ENCODE measurements at places on chromosomes 7 and 10. TPM values are rescaled to one million over a fixed set of nuclear protein-coding genes. Genes with fewer than 3 reads are reported as not detected.

The ZNF804B gene
- not detected for total RNA-seq

The CYP26C1 gene
- total RNA-seq: not detected

The FEZF1 gene
- total RNA-seq: not detected

The ITGB8 gene
- 1.6 TPM for total RNA-seq

The VKORC1L1 gene
- total RNA-seq: 11.8 TPM

The RNF32 gene
- total RNA-seq: 0.54 TPM

The NOS3 gene
- 14.1 TPM for total RNA-seq

The TMEM270 gene
- not detected for total RNA-seq

The HYAL4 gene
- not detected for total RNA-seq

The NODAL gene
- not detected for total RNA-seq

The TUBB8 gene
- total RNA-seq: not detected

The HMX2 gene
- not detected for total RNA-seq

The WNT2 gene
- total RNA-seq: 14.5 TPM

The SLIT1 gene
- not detected for total RNA-seq

The ADAMTS14 gene
- total RNA-seq: under 0.01 TPM

The CEP55 gene
- total RNA-seq: 8.4 TPM

The KCNIP2 gene
- 0.65 TPM for total RNA-seq

The LIPM gene
- not detected for total RNA-seq

The DRGX gene
- not detected for total RNA-seq

The THSD7A gene
- total RNA-seq: under 0.01 TPM

The AP4M1 gene
- 19.2 TPM for total RNA-seq

The BTRC gene
- total RNA-seq: 12.1 TPM

The EPHB4 gene
- total RNA-seq: 189 TPM

The HTR7 gene
- total RNA-seq: 0.39 TPM

The EBLN1 gene
- total RNA-seq: not detected

The CALD1 gene
- 316 TPM for total RNA-seq

The OGDHL gene
- 0.39 TPM for total RNA-seq

The FAM25C gene
- 20.6 TPM for total RNA-seq

The CACNA2D1 gene
- under 0.01 TPM for total RNA-seq

The OR2A5 gene
- not detected for total RNA-seq

The ERVW-1 gene
- not detected for total RNA-seq

The TMEM72 gene
- total RNA-seq: not detected

The IPMK gene
- 6.7 TPM for total RNA-seq

The PON1 gene
- not detected for total RNA-seq

The BICC1 gene
- total RNA-seq: not detected

The VSTM4 gene
- total RNA-seq: not detected

The CASP2 gene
- total RNA-seq: 14.9 TPM

The ZNF479 gene
- not detected for total RNA-seq

The GHRHR gene
- not detected for total RNA-seq

The CYP2C19 gene
- under 0.01 TPM for total RNA-seq

The CHAT gene
- 2.0 TPM for total RNA-seq

The CPA4 gene
- total RNA-seq: 1.3 TPM

The NUTM2E gene
- total RNA-seq: 0.11 TPM

The AGBL3 gene
- total RNA-seq: 0.11 TPM

The TIMM23 gene
- 34.5 TPM for total RNA-seq

The CREB3L2 gene
- 46.7 TPM for total RNA-seq

The STEAP4 gene
- total RNA-seq: under 0.01 TPM

The NCF1 gene
- 0.11 TPM for total RNA-seq

The SUMF2 gene
- 155 TPM for total RNA-seq

The NME8 gene
- total RNA-seq: not detected

Data from placental epithelial cell (primary cell).